Central memory CD4-positive, alpha-beta T cell (primary cell): ENCODE measurements at places on chromosomes 5 and 9.

DNA sequence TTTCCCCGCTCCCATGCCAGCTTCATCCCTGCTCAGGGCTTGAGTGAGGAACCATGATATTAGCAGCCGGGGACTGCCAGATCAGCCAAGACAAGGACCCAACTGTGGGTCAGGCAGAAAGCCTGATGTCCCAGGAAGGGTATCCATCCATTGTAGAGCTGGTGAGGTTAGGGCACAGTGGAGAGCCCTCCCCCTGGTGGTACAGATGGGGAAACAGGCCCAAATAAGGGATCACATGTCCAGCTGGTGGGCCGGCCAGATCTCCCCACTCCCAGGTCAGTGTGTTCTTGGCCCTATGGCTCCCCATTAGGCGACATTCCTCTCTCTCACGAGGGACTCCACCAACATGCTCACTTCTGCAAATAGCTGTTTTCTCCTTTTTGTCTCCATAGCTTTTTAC lies 9.0 kb downstream of the CDX1 start:
- no peak for DNase-seq

DNA sequence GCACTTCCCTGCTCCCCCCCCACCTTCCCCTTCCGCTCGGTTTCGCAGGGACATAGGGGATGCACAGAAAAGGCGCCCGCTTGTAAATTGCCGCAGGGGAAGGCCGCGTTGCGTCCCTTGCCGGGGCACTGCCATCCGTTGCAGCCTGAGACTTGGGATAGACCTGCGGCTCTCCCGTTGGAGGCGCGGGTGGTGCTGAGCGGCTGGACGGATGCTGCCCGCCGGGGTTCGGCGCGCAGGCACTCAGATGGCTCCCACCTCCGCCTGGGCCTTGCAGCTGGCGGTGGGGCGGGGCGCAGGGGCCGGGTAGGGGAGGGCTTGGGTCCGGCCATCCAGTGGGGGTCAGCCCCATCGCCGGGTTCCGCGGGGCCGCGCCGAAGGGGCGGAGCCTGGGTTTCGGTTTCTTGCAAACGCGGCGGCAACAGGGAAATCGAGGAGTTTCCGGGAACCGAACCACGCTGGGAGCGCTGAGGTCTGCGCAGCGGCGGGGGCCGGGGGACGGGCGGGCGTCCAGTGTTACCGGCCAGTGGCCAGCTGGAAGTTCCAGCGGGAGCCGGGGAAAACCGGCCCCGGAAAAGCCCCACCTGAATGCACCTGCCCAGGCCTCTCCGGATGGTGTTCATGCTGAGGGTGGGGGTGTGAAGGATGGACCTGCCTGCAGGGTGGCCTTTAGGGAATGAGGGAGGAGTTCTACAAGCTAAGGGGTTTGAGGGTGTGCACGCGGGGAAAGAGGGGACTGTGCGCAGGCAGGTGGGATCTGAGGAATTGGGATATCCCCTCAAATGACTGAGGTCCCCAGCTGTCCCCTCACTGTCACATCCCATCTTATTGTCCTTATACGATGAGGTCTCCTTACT lies 6.3 kb upstream of the IRF1 start:
- no peak for DNase-seq

DNA sequence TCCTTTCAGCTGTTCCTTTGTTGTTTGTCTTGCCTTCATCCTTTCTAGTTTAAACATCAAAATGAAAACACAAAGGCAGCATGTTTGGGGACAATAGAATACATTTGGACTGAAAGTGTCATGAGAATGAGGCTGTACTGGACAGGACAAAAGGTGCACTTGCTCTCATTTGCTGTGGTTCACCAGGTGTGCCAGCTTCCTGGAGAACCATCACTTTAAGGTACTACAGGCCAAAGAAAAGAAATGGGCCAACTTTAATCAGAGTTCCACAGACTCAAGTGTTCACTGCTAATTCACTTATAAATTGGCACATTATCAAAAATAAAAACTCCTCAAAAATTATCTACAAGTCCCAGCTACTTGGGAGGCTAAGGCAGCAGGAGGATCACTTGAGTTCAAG lies 53.8 kb downstream of the ABHD17B start:
- DNase-seq: no peak

GRCh38 chr5:119274767-119275130 lies 81.1 kb upstream of the TNFAIP8 start:
- DNase-seq: peak; percentile 33

DNA sequence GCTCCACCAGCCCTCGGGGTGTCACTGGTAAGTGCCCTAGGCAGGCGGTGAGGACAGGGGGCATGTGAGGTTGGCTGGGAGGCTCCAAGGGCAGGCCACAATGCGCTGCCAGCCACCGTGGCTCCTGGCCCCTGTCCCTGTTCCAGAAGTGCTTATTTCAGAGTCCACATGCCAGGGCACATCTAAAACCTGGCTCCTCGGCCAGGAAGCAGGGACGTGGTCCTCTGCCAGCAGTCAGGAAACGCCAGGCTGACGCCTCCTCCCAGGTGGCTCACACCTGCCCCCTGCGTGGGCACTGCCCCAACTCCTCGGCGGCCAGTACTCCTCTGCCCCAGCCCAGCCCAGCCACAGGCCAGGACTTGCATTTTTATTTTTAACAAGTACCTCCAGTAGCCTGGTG lies 68.5 kb downstream of the SECISBP2 start:
- no peak for DNase-seq

GRCh38 chr5:9924614-9925013 lies 294.5 kb upstream of the TAS2R1 start:
- no peak for DNase-seq

DNA sequence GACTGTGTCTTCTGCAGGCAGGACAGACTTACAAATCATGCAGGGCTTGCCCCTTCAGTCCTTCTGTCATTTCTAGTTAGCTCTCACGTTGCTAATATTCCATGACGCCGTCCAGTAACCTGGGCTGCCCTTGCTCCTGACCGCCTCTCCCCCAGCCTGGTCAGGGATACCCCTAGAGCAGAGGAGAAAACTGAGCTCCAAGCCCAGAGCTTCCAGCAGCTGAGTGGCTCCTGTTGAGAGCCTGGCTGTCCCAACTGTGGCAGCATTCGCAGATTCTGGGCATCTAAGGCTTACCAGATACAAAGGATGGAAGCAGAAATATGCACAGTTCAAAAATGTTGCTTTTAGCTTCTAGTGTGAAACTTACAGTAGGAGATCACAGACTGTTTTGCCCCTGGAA lies 185.2 kb downstream of the CD180 start:
- no peak for DNase-seq

DNA sequence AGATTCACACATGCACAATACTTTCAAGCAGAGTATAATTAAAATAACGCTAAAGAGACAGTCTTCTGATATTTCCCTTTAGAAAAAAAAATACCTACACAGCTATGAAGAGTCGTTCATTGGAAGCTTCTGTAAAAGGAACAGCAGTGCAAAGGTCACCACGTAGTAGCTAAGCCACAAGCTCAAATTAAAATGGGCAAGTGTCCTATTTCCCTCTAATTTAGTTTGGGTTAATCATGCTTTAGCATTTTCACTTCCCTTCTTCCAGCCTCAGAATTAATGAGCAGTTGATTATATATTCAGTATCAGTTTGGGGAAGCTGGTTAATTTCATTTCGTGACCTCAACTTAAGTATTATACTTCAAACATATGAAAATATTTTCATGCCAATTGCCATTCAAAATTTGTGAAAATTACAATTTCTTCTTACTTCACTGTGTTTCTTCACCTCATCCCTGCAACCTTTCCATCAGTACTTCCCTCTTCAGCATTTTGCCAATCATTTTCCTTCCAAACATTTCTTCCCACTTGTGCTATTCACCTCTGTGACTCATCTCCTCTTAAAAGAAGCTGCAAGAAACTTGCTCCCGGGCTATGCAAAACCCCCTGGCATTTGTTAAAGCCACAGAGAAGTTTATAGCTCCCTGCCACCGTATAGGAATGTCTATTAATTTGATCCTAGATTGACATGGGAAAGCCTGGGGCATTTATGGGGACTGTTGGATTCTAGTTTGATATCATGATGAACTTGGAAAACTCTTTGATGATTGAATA lies 83.0 kb downstream of the DMRTA1 start:
- DNase-seq: no peak

- DNase-seq: no peak
These were observed 25.2 kb upstream of the FCN2 start for GRCh38 chr9:134855231-134855899.

- no peak for DNase-seq
These were observed 10.1 kb upstream of the SPATA24 start for GRCh38 chr5:139413963-139414362.

DNA sequence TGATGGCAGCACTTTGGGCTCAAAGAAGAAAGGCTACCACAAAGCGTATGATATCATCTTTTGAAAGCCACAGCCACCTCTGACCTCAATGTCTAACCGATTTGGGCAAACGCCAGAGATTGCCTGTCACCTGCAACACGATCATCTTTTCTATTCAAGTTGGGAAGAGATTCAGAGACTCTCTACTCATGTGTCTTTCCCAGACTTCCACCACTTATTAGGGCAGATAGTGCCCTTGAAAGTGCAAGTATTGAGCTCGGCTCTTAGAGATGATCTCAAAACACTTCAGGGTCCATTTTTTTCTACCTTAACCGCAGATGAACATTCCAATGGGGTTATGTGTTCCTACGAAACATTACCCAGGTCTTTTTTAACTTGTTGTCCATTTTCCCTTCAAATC lies 213.7 kb downstream of the DRD1 start:
- DNase-seq: no peak

DNA sequence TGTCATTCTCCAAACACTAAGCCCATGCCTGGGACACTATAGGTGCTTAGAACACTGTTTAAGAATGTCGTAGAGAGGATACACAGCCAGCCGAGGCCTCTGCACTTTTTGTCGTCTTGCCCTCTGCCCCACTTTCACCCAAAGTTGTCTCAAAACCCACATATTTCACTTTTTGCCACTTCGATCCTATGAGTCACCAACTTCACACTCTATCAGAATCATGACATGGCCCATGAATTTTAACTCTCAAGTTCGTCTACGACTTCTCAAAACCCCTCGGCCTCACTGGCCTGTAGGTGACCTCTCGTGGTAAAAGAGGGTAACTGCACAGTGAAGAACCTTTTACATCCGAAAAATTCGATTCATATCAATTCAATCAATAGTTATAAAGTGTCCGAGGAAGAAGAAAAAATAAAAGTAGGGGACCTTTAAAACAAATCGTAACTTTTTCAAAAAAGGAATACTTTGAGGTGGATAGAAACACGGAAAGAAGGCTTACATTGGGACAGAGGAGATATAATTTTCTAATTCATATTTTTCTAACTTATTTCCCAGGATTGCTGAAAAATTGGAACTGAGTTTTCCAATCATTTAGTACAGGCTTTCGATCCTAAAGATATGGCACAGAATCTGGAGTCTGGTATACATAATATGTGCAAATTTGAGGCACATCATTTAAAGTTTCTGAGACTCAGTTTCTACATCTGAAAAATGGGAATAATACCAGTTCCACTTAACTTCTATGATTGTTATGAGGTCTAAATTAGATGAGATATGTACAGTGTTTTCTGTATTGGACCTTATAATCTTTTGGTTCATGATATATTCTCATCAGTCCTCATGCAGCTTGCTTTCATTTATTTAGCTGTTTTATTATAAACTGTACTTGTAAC lies 122.6 kb downstream of the APBA1 start:
- DNase-seq: peak; percentile 26

- no peak for DNase-seq
These were observed 5.6 kb upstream of the RFK start for GRCh38 chr9:76399856-76400255.

- DNase-seq: no peak
These were observed 111.1 kb upstream of the DAPK1 start for GRCh38 chr9:87386490-87387025.

DNA sequence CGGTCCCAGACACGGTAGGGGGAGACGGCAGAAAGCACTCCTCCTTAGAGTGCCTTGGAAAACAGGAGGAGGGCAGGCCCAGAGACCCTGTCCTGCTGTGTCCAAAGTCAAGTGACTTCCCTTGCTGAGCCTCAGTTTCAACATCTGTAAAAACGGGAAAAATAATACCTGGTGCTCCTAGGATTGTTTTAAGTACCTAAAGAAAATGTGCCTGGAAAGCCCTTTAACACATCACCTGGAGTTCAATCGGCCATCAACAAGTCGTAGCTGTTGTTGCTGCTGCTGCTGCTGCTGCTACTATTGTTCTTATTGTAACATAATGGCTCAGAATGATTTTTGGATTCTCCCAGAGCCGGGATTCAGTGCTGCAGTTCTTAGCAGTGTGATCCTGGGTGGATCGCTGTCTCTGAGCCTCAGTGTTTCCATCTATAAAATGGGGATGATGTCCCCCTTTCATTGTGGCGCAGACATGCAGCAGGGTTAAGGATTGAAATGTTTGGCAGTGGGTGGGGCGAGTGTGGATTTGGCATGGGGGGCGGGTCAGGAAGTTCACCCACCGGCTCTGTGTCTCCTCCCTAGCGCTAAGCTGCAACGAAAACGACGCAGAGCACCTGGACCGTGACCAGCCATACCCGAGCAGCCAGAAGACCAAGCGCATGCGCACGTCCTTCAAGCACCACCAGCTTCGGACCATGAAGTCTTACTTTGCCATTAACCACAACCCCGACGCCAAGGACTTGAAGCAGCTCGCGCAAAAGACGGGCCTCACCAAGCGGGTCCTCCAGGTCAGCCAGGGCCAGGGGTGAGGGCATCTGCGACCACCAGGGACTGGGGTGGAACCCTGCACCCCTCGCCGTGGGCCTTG lies 9.2 kb downstream of the LHX2 start:
- no peak for DNase-seq

- peak; percentile 67 for DNase-seq
These were observed 47.2 kb downstream of the GPBP1 start for GRCh38 chr5:57221049-57221568.

GRCh38 chr9:11320989-11321388 lies 708.2 kb upstream of the PTPRD start:
- no peak for DNase-seq

DNA sequence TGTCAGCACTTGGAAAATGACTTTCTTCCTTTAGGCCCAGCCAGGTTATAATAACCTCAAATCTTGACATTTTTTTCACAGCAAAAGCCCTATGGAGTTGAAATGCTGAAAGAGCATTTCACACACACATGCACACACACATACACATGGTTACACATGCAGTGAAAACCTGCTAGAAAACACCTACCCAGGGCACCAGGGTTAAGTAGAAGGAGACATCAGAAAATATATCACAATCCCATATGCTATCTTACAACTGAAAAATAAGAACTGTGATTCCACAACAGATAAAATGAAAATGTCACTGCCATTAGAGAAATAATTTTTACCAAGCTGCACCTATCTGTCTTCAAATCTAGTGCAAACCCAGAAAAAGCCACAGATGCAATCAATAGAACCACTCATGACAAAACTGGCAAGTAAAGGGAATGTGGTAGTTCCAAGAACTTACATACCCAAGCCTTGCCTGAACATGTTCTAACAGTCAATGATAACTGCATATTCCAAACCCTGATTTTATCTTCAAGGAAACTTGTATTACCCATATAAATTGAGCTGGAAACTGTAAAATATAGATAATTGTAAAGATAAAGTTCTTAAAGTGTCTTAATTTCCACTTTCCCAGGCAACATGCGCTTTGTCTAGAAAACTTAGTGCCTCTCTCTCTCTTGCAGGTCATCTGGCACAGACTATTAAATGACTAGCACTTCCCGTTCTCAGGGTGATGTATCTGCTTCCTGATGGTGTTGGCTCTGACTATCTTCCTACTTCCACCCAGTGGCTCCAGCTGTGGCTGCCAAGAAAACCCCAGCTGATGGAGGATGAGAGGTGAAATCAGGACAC lies 250.2 kb upstream of the PTGER4 start:
- no peak for DNase-seq
